ENCODE measurements at places on chromosomes 7 and 10. TPM values are rescaled to one million over a fixed set of nuclear protein-coding genes. Genes with fewer than 3 reads are reported as not detected.
A peak's percentile ranks its signal among the peaks of the same experiment; 100 is the strongest.

- H3K27ac ChIP-seq = peak overlapping the region; percentile 22
- H3K4me3 ChIP-seq = no peak overlapping the region
- H3K36me3 ChIP-seq = no peaks in the 10 kb centered on the region
- H3K4me1 ChIP-seq = peaks cover 19% of the 10 kb centered on the region
- H3K27me3 ChIP-seq = no peaks in the 10 kb centered on the region
Observed at GRCh38 chr10:118698421-118698820, 56.3 kb downstream of the CACUL1 start.

Gene VWA2
- total RNA-seq = 10.5 TPM

Gene KAZALD1
- 1.8 TPM for total RNA-seq

GRCh38 chr7:70907259-70908247 lies 224.4 kb upstream of the GALNT17 start:
- H3K36me3 ChIP-seq = no peaks in the 10 kb centered on the region
- no peak for DNase-seq
- no peaks in the 10 kb centered on the region for H3K4me1 ChIP-seq
- H3K27me3 ChIP-seq = no peaks in the 10 kb centered on the region
- no peak overlapping the region for H3K27ac ChIP-seq

Gene PRKG1
- total RNA-seq = 18.9 TPM

Measured in body of pancreas (tissue), 4 donors.